ENCODE measurements at places on chromosomes 6 and 20. TPM values are rescaled to one million over a fixed set of nuclear protein-coding genes. Genes with fewer than 3 reads are reported as not detected.

DNA sequence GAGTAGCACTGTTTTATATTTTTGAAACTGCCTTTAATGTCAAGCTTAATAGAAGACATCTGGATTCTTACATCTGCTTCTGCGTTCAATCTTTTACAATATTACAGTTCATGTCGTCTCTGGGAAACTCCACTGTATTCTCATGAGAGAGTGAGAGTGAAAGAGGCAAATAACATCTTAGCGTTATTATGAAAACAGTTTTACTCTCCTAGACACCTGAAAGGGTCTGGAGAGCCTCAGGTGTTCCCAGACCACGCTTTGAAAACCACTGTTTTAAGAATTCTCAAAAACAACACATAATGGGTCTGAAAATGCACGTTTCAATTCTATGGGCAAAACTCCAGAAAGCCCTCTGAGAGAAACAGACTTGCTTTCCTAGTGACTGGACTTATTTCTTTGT, 63.3 kb downstream of the ARHGAP18 start:
- DNase-seq = no peak

GRCh38 chr6:82554666-82555065, 191.0 kb downstream of the TPBG start:
- DNase-seq = no peak

DNA sequence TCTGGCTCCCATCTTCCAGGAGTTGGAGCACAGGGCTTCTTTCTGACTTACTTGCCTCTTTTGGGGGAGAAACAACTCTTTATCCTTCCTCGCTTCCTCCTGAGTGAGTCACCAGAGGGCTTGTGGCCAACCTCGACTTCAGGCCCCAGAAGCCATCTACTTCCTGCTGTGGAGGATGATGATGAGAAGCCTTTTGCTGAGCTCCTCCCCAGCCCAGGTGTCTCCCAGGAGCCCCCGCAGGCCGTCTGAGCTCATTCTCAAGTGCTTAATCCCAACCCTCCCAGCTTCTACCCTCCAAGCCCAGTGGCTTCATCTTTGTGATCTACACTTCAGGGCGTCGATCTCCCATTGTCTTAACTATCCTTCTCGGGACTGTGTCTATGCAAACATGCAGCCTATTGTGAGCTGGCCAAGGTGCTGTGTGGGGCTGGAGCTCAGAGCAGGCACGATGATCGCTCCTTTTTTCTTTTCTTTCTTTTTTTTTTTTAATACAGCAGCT, 27.9 kb downstream of the SDCBP2 start:
- no peak for DNase-seq

- DNase-seq = no peak
Measured at GRCh38 chr6:154885214-154885613, 109.9 kb upstream of the TIAM2 start.

The ZC3H12D gene
- 0.26 TPM for polyA plus RNA-seq

The POLH gene
- 21.6 TPM for polyA plus RNA-seq

GRCh38 chr6:71621918-71622519, 264.3 kb upstream of the RIMS1 start:
- DNase-seq = no peak

DNA sequence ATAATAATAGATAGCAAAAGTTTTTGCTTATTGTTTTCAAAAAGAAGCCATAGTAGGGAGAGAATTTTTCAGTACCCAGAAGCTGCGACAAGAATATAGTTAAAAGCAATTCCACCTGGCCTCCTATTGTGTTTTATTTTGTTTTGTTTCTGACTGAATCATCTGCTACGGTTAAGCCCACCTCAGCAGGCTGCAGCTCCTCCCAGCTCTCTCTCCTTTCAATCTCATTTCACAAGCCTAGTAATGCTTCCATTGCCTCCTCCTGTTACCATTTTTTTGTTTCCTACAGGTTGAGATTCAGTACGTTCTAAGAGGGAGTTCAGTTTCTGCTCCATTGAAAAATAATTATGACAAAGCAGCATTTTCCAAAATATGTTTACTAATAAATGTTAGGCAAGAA, 77.9 kb downstream of the PCSK2 start:
- DNase-seq = no peak

DNA sequence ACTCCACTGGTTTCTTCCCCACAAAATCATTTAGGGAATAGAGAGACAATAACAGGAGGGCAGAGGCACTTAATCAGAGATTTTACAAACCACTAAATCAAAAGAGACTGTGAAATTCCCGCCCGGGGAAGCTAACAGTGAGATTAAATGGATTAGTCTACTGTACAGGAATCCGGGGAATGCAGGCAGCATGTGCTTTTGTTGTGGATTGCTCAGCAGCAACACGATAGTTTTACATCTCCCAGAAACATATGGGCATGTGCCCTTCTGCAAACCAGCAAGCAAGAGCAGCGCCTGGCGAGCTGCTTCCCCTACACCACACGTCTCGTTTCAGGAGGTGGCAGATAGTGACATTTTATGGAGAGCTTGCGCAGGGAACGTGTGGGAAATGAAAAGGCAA, 382.3 kb downstream of the CD83 start:
- DNase-seq = peak; percentile 60

The C20orf204 gene
- 0.89 TPM for polyA plus RNA-seq

DNA sequence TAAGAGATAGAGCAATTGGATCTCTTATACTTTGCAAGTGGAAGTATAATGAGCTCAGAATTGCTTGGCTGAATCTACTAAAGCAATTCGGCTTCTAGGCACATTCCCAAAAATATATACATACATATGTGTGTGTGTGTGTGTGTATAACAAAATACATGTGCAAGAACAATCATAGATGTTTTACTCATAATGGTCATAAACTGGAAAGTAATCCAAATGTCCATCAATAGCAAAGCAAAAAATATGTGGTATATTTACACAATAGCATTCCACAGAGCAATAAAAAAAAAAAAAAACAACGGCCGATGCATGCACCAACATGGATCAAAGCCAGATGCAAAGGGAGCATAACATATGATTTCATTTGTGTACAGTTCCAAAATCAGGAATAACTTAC, 707.9 kb downstream of the RFPL4B start:
- DNase-seq = no peak

DNA sequence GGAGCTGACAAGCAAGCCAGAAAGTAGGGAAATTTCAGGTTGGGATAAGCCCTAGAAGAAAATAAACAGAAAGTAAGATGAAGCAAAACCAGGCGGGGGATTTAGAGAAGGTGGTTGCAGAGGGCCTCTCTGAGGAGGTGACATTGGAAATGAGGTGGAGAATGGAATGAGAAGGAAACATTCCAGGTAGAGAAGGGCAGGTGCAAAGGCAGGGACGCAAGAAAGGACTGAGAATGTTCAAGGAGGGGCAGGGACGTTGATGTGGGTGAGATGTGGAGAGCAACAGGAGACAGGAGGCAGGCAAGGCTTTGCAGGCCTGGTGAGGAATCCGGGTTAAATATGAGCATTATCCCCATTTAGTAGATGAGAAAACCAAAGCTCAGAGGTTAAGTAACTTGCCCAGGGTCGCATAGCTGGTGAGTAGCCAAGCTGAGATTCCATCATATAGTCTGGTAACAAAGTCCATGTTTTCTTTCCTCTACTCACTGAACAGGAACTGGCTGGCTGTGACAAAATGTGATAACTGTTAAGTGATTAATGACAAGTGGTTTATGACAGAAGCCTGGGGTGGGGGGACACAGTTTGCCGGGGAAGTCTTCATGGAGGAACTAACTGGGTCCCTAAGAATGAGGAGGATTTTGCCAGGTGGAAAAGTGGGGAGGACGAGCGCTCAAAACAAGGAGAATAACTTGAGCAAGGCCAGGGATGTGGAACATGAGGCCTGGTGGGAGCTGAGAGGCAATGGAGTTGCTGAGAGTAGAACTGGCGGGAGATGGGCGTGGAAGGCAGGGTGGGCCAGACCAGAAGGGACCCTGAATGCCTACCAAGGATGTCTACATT, 32.6 kb downstream of the MRPL14 start:
- DNase-seq = no peak

- peak; percentile 33 for DNase-seq
Measured at GRCh38 chr6:5471044-5471443, 209.7 kb downstream of the FARS2 start.

GRCh38 chr6:148203970-148204369, 138.7 kb upstream of the SASH1 start:
- no peak for DNase-seq

DNA sequence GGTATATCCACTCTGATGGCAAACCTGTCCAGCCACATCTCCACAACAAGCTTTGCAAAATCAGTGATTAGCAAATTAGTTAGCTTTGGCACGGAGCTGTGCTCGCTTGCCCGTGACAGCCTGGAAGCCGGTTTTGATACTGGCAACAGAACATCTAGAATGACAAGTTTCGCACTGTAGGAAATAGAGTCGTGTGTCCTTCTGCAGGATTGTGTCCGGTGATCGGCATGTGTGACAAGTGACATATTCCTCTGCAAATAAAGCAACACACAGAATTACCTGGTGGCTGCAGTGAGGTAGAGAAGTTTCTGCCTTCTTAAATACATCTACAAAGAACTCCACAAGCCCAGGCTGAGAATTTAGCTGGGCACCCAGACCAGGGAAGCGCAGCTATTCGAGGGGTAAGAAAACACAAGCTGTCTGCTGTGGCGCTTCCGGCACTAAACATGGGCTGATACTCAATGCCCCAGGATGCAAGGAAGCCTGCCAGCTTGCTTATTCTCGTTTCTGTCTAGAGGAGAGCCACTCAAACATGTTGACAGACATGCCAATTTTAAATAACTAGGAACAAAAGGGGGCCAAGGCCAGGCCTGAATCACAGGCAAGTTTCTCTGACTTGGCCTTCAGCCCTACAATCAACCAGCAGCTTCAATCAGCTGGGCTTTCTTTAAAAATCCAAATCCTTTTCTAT, 22.2 kb downstream of the EIF2S2 start:
- DNase-seq = no peak

GRCh38 chr6:142857233-142857761, 87.7 kb downstream of the HIVEP2 start:
- DNase-seq = no peak

DNA sequence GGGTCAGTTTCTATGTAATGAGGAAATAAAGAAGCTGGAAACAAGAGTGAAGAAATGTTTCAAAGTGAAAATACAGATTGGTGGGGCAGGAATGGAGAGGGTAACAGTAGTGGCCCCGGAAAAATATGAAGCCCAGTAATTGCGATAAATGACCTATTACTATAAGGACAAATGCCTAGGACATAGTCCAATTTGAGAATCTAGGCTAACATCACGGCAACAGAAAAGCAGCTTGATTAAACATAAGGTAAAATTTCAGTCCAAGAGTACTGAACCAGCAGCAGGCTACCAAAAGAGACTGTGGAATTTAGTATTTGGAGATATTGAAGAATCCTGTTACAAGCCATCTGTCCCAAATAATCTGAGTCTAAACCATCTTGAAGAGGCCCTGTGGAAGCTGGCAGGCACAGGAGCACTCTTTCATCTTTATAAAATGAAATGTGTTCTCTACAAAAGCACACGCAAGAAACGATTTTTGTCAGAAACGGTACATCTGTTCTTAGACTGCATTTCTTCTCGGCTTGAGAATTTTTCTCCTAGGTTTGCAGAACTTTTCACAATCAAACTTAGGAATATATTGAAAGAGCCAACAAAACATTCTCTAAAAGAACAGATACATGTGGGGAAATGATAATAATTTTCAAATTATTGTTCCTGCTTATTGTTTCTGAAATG, 49.3 kb downstream of the ELOVL5 start:
- no peak for DNase-seq

DNA sequence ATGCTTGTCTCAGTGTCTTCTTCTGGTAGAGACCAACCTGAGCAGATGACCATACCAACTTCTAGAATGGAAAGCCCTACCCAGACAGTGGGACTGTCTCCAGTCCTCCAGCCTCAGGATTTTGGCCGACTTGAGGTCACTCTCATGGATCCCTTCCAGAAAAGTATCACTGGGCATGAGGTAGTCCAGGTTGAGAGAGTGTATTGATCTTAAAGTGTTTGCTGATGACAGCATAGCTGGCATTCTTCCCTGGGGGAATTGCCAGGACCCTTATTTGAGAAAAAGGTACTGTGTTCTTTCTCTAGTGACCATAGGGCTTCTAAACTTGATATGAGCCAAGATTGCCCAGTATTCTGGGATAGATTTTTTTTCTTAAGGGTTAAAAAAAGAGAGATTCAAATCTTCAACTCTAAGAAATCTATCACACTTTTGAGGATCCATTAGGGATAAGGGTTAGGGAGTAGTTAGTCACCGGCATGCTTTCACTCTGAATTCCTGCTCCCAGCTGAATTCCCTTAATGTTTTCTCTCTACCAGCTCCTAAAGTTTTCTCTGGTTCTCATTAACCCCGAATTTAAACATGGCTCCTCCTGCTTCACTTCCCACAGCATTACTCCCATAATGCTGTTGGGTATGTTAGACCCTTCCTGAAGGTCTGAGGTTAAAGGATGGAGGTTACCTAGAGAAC, 73.6 kb upstream of the FLRT3 start:
- no peak for DNase-seq

DNA sequence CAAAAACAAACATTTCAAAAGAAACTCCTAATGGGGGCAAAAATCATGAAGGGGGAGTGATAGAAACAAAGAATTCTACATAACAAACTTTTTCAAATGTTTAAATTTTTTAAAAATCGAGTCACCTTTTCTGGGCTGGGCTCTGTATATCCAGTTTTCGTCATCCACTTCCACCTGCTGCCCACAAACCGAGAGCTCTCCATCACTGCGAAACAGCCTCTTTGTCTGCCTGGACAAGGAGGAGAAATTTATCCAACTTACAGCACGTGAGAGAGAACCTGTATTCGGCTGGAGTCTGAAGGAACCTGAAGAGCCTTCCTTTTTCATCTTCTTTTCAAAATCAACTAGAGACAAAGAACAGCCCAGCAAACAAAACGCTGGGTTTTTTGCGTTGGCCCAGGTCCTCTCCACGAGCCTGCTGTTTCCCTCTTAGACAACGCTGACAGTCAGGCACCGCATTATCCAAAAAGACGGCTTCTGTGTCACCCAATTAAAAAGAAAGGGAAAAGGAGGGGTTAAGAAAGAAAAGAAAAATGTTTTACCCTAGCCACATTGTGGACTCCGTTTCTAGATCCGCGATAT, 72.4 kb upstream of the NHSL1 start:
- no peak for DNase-seq

DNA sequence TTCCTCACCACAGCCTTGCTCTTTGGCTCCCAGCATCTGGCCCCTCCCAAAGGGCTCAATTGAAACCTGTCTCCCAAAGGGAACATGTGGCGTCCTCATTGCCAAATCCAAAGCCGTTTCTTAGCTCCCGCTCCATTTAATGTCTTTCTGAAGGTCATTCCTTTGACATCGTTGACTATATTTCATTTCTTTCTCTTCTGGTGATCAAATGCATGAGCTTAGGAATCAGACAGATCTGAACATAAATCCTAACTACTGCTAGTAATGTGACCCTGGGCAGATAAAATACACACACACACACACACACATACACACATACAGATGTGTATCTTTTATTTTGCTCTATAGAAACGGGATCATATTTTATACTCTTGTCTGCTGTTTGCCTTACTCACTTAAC, 964.7 kb upstream of the FLRT3 start:
- DNase-seq = no peak

GRCh38 chr20:35121186-35121585, 25.9 kb downstream of the EDEM2 start:
- DNase-seq = no peak

The HLA-DOB gene
- polyA plus RNA-seq = 0.14 TPM

- DNase-seq = no peak
Measured at GRCh38 chr6:136532030-136532429, 18.2 kb downstream of the MAP7 start.

The AVP gene
- 0.43 TPM for polyA plus RNA-seq

The CST5 gene
- polyA plus RNA-seq = not detected

- no peak for DNase-seq
Measured at GRCh38 chr6:16746401-16746800, 14.9 kb downstream of the ATXN1 start.

The CCM2L gene
- 6.4 TPM for polyA plus RNA-seq

The BNIP5 gene
- polyA plus RNA-seq = 0.18 TPM

All from left renal pelvis (tissue), 4 donors.